ENCODE measurements at places on chromosomes 13 and 19.

- no peak for DNase-seq
Observed at GRCh38 chr13:30295116-30295515, 12.2 kb downstream of the KATNAL1 start.

- no peak for DNase-seq
Observed at GRCh38 chr13:45299194-45299593, 41.8 kb downstream of the TPT1 start.

GRCh38 chr13:44053208-44053607 is 173.5 kb downstream of the LACC1 start:
- DNase-seq, result no peak

GRCh38 chr19:14795078-14795721 is 16.8 kb upstream of the ADGRE2 start:
- no peak for DNase-seq

All from NCI-H2029 treated with DMSO at 0.1 percent for 48 hours (cell line).